ENCODE measurements at places on chromosomes 11 and 22.

- no peak for DNase-seq
These were observed 8.5 kb upstream of the CCDC89 start for GRCh38 chr11:85694385-85694980.

DNA sequence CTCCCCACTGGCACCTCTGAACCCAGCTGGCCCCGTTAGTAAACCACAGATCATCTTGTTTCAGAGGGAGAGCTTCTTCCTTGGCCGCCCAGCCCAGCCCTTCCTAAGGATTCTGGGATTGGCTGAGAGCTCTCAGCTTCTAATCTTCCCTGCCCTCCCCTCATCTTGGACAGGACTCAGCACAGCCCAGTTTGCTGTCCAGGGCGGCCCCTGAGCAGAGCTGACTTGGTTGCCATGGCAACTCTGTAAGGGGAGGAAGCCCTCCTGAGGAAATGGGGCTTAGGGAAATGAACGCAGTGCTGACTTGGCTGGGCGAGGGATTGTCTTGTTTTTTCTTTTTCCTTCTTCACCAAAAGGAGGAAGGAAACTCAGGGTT, 4.6 kb downstream of the APOL4 start:
- no peak for DNase-seq

- no peak for DNase-seq
These were observed 12.4 kb upstream of the PRAME start for GRCh38 chr22:22571429-22571828.

GRCh38 chr11:118789501-118790356, 1.2 kb downstream of the DDX6 start:
- no peak for DNase-seq

- DNase-seq, result no peak
These were observed 612 bp downstream of the ASPHD2 start for GRCh38 chr22:26429458-26430286.

GRCh38 chr11:71564430-71564829, 933 bp upstream of the KRTAP5-10 start:
- no peak for DNase-seq

DNA sequence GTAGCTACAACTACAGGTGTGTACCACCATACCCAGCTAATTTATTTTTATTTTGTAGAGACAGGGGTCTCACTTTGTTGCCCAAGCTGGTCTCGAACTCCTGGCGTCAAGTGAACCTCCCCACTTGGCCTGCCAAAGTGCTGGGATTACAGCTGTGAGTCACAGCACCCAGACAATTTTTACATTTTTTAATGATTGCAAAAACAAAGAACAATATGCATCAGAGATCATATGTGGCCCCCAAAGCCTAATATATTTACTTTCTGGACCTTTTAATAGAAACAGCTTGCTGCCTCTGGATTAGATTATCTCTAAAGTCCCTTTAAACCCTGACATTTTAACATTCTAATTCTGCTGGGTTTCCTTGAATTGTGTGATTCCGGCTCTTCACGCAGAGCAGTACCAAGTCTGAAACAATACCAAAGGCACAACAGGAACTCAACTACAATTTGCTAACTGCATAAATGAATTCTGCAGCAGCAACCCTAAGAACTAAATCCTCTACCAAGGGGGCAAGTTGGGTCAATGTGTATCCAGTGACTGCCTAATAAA, 25.0 kb downstream of the RAB30 start:
- DNase-seq, result no peak

DNA sequence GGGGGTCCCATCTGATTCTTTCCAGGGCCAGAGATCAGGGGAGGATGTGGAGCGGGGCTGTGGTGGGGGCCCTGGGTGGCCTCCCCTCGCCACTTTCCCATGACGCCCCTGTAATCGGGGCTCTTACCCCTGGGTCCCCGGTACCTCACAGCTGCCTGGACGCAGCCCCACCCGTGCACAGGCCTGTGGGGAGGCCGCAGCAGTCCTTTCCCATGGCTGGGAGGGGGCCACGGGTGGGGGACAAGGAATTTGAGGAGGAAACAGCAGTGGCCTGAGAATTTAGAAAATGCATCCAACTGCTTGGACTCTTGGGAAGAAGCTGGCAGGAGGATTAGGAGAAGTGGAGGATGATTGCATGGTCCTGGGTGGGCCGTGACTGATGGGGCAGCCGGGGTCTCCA, 18.0 kb downstream of the H19 start:
- no peak for DNase-seq

- DNase-seq, result no peak
These were observed 1649.1 kb downstream of the LRRC4C start for GRCh38 chr11:39810358-39810757.

- DNase-seq, result no peak
These were observed 2.7 kb downstream of the DTX4 start for GRCh38 chr11:59174664-59175033.

DNA sequence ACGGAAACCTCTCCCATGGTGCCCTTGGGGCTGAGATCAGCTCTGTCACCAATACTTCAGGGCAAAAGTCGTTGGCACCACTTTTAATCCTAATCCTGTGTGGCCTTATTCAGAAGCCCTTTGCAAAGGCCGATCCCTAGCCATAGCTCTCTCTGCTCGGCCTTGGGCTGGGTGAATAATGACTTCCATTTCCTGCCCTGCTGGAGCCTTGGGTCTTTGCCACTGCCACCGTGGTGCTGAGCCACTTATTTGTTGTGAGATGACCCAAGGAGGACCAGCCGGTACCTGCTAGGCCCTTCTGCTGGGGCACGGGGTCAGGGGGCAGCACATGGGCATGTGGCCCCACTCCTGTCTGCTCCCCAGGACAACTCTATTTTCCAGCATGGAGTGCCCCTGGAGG, 188.2 kb downstream of the ST3GAL4 start:
- DNase-seq, result no peak

GRCh38 chr11:113675003-113675561, 31.0 kb downstream of the TMPRSS5 start:
- no peak for DNase-seq

GRCh38 chr11:69513663-69514224, 32.3 kb downstream of the LINC01488 start:
- DNase-seq, result no peak

DNA sequence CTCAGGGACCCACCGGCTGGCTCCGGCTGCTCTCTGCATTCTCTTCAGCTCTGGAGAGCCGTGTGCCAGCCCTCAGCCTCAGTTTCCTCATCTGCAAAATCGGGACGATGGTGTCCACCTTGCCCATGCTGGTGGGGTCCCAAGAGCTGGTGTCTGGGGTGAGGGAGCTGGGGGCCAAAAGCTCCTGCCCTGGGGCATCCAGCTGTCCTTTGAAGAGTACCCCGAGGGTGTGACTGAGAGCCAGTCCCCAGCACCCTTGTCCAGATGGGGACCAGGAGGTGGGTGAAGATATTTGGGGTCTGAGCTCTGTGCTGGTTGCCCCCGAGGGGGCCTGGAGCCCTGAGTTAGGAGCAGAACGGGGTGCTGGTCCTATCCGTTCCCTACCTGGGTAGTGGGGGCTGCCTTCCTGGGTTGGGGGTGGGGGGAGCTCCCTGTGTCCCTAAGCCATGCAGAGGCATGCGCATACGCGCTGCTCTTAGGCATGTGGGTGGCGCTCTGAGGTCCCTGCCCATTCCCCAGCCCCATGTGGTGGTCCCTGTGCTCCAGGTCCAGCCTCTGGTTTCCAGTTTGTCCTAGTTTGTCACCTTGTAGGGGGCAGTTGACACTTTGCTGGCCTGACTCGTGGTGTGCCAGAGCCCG, 4.9 kb downstream of the LRP5 start:
- DNase-seq, result no peak

- no peak for DNase-seq
These were observed 14.5 kb upstream of the MB start for GRCh38 chr22:35631597-35631996.

GRCh38 chr11:131543389-131544025, 173.1 kb downstream of the NTM start:
- DNase-seq, result no peak

GRCh38 chr11:68842427-68843051, 823 bp upstream of the CPT1A start:
- DNase-seq, result no peak

GRCh38 chr22:47092896-47093311, 330.5 kb downstream of the TBC1D22A start:
- DNase-seq, result no peak

DNA sequence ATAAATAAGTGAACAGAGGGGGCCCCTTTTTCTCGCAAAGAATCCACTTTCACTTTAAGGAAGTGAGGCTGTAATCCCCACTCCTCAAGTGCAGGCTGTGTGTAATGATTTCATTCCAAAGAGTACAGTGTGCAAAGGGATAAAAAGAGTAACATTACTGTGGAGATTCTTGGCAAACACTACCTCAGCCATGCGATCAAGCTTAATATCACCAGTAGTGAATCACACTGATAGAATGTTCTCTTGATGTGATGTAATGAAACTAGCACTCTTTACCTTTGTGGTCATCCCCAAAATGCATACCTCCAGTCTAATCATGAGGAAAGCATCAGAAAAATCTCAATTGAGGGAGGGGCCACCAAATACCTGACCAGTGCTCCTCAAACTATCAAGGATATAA, 246.1 kb upstream of the CHORDC1 start:
- DNase-seq, result no peak

DNA sequence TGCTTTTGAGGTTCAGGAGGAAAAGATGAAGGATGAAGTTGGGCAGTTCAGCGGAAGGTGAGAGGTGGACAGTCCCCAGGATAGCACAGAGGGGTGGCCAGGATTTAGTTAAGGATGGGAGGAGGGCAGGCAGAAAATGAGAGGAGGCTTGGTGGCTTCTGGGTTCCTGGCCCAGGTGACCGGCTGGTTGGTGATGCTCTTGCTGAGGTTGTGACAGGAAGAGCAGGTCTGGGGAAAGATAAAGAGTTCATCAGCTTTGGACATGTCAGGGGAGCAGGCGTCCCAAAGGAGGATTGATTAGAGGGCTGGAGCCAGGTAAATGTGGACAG, 27.6 kb upstream of the P2RY2 start:
- DNase-seq, result no peak

GRCh38 chr11:130181295-130182272, 22.0 kb downstream of the ST14 start:
- no peak for DNase-seq

- no peak for DNase-seq
These were observed 1.6 kb upstream of the CRYBA4 start for GRCh38 chr22:26620197-26620596.

DNA sequence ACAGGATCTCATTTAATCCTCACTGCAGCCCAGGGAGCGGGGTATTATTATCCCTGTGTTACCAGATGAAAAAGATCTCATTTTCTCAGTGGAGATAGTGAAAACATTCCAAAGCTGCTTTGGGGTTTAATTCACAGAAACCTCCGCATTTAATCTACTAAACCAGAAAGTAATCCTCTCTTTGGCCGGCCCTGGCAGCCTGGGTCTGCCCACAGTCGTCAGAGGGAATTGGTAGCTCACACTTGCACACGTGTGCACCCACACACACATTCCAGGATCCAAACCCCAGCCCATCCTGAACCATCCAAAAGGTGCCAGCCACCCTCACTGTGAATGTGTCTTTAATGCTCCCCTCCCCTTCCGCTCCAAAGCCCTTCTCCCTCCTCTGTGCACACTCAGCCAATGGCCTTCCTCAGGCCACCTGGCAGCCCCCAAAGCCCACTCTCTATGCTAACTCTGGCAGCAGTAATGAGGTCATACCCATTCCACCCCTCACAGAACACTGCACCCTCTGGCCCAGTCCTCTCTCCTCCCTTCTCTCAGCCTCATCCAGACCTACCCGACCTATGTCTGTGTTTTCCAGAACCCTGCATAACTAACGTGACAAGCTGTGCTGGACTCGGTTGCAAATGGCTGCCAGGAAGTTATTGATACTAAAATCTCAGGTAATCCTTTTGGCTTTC, 466.2 kb downstream of the SOX6 start:
- no peak for DNase-seq

DNA sequence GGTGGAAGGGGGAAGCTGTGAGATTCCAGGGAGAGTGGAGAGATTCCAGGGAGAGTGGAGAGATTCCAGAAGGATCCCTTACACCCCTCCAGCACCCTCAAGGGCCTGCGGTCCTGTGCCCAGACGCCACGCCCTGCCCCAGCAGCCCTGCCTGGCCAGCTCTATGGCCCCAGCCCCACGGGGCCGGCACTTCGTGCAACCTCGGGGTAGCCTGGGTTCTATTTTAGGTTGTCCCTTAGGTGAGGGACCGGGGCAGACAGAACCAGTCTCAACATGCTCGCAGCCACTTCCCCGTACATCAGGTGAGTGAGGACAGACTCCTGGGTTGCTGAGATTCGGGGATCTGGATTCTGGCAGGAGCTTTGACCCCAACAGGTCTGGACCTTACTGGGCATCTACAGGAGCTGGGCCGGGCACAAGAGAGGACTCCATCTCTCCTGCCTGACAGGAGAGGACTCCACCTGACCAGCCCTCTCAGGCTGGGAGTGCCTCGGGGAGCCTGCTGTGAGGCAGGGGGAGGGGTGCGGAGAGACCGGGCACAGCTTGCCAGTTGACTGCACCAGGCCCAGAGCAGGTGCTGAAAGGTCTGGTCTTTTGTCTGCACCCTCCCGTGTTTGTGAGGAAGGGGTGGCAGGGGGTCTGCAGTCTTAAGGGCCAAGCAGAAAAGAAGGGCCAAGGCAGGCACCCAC, 8.5 kb upstream of the ADORA2A start:
- DNase-seq, result no peak

GRCh38 chr11:35420371-35420770, 1.0 kb upstream of the SLC1A2 start:
- DNase-seq, result no peak

GRCh38 chr22:20194681-20195593, 44.1 kb upstream of the CCDC188 start:
- no peak for DNase-seq

- no peak for DNase-seq
These were observed 147.8 kb downstream of the COMMD9 start for GRCh38 chr11:36141196-36141953.

DNA sequence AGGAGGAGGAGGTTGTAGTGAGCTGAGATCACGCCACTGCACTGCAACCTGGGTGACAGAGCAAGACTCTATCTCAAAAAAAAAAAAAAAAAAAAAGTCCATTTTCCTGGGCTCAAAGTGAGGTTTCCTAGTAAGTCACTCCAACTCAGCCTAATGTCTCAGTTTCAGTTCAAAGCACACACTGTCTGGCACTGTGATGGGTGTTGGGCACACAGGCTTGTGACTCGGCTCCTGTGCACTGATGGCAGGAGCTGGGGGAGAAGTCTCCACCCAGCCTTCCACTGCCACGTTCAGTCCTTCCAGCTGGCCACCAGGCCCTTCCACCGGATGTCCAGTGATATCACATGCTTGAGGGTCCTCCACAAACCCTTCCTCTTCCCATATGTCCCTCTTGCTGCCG, 186.0 kb downstream of the CEP164 start:
- no peak for DNase-seq

DNA sequence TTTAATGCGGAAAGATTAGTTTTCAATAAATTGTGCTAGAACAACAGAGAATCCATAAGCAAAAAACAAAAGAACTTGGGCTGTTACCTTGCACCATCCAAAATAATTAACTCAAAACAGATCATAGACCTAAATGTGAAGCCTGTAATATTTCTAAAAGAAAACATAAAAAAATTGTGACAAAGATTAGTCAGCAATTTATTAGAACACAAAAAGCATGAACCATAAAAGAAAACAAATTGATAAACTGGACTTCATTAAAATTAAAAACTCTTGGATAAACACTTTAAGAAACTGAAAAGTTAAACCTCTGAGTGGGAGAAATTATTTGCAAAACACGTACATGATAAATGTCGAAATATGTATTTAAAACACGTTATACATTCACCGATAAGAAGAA, 21.5 kb downstream of the DDI1 start:
- DNase-seq, result no peak

GRCh38 chr11:19955660-19956059, 204.6 kb downstream of the DBX1 start:
- no peak for DNase-seq
